MM.1S (cell line): ENCODE measurements at places on chromosomes 2 and 18.

DNA sequence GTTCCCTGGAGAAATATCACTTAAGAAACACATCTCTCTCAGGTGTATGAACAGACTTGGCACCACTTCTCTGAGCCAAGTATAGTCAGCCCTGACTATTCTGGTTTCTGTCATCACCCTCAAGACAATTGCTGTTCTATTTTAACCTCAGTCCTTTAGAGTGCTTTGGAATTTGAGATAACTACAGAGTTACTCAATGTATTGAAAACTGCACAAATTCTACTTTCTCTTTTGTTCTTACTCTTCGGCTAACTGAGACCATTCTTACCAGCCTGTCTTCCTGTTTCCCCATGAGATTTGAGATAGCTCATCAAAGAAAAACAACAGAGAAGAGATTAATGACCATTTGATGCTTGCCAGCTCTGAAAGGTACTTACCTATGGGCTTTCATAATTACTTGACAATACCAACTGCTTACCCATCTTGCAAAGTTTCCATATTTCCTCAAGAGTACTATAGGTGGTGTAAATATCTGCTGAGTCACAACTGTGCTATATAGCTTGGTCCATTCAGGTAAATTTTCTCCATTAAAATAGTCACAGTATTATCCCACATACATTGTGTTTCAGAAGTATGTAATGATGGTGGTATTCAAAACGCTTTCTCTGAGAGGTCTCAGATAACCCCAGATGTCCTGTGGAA lies 467.5 kb upstream of the CHST9 start:
- DNase-seq, result peak; percentile 77

DNA sequence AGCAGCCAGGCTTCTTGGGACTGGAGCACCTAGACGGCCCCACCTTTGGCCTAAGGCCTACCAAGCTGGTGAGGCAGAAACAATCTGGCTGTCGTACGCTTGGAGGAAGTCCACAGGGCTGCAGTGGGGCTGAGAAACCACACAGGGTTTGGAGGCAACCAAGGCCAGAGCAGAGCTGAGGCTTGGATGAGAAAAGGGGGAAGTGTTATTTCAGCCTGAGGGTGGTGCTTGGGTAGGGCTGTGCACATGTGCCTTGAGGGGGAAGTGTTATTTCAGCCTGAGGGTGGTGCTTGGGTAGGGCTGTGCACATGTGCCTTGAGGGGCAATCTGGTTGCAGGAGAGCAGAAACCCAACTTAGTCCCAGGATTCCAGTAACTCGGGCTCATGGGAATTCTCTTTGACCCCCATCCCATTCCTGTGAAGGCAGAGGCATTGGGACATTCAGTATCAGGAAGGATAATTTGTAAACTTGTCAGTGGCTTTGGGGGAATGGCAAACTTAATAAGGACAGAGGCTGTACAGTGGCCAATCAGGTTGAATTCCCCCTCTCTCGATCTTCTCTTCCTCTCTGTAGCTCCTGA lies 971 bp upstream of the FBXO41 start:
- peak; percentile 14 for DNase-seq

- no peak for DNase-seq
Observed at GRCh38 chr2:104786821-104787220, 67.1 kb upstream of the POU3F3 start.

DNA sequence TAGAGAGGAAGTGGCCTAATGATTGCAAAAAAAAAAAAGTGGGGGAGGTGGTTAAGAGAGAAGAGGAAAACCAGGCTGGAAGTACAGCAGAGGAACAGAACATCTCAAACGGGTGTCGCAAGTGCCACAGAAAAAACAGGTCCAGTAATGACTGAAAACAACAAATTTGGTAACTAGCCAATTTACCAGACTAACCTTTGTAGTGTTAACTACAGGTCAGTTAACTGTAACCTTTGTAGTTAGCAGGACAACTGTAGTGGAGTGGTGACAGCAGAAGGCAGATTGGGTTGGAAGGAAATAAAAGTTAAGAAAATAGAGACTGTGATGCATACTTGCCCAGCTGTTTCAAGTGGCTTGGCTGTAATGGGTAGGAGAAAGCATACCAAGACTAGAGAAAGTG lies 91.4 kb upstream of the CHST9 start:
- no peak for DNase-seq

DNA sequence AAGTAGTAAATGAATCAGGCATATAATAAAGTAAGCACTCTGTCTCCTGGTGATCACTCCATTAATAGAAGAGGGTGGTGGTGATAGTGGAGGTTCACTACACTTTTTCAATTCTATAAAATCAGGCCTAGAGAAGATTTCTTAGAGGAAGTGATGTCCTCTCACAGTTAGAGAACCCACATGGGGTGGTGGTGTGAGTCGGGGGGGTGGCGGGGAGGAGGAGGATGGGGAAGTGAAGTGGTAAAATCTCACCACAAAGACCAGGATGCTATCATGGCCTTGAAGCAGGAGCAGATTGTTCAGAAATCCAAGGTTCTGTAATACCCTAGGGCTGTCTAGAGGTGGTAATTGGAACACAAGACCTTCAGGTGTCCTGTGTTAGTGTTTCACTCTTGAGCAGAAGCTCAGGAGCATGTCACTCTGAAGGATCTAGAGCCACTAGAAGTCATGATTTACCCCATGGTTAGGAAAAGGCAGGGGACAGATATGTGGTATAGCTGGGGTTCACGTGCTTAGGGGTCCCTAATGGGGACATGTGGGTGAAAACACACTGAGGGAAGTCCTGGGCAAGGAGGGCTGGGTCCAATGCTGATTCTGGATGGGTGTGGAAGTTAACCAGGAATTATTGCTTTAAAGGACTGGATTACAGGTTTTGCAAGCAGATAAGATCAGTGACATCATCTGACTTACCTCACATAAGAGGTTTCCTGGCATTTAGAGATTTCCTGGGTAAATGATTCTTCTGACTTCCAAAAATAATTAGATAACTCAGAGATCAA lies 31.0 kb downstream of the RNF125 start:
- no peak for DNase-seq

GRCh38 chr2:240425697-240426096 lies 9.8 kb upstream of the GPC1 start:
- no peak for DNase-seq

DNA sequence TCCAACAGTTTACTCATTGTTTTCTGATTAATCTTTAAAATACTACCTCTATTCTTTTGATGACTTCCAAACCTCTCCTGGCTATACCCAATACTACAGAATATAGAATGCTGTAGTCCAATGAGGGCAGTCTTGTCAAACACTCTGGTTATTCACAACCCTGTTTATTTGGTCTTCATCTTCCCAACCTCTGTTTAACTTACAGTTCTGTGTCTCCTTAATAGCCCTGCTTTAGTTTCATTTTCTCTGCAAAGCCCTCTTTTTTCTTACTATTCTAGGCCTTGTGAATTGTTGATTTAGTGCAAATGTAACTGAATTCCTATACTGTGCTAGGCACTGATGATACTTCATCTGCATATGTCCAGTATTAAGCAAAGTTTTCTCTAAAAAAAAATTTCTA lies 40.0 kb downstream of the ACVR2A start:
- peak; percentile 32 for DNase-seq

DNA sequence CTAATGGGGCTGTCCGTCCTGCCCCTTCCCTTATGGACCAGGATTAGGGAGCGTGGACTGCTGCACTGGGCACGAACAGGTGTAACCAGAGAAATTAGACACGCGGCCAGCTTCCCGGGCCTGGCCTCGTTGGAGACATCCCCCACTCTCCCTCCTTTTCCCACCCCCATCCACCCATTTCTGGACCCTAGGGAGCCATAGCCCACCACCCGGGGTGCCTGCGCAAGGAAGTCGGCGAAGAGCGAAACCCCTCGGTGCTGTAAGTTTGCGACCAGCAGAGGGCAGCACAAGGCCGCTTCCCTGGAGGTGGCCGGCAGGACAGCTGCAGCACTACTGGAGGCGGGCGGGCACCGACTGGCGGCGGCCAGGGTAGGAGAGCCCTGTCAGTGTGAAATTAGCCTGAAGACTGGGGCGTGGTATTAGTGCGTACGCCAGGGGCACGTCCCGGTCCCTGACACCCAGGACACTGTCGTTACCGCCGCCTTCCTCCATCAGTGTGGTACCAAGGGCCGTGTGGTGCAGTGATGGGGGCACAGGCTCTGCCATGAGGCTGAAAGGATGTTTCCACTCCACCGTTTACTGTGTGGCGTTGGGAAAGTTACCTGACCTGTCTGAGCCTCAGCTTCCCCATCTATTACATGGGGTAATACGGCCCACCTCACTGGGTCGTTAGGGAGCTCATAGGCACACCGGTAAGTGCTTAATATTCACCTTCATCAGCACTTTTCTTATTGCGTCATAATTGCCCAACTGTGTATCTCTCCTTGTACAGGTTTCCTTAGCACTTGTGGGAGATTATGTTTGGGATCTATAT lies 36.0 kb upstream of the CD207 start:
- peak; percentile 76 for DNase-seq

DNA sequence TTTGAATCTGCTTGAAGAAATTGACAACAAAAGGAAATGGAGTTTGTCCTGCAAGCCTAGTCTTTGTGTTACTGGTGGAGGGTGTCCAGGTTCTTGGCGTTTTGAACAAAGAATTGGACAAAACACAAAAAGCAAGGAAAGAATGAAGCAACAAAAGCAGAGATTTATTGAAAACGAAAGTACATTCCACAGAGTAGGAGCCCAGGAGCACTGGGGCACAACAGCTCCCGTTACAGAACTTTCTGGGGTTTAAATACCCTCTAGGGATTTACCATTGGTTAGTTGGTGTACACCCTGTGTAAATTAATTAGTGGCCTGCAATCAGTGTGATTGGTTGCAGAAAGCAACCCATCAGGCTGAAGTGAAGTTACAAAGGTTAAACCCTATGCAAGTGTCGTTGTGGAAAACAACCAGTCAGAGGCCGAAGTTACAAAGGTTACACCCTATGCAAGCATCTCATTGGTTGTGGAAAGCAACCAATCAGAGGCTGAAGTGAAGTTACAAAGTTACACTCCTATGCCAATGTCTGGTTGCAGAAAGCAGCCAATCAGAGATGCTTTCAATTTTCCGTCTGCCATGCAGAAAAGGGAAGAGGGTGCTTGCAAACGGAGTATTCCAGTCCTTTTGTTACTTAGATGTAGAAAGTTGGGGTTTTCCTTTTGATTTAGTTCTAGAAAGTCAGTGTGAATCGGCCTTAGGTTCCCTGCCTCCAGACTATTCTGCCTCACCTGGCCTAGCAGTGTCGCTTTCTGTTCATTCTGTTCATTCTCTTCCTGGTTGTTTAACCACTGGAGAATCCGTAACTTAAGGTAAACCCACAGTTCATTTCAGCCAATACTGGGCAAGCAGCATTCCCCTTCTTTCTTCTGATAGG lies 47.6 kb upstream of the PTH2R start:
- DNase-seq, result no peak

DNA sequence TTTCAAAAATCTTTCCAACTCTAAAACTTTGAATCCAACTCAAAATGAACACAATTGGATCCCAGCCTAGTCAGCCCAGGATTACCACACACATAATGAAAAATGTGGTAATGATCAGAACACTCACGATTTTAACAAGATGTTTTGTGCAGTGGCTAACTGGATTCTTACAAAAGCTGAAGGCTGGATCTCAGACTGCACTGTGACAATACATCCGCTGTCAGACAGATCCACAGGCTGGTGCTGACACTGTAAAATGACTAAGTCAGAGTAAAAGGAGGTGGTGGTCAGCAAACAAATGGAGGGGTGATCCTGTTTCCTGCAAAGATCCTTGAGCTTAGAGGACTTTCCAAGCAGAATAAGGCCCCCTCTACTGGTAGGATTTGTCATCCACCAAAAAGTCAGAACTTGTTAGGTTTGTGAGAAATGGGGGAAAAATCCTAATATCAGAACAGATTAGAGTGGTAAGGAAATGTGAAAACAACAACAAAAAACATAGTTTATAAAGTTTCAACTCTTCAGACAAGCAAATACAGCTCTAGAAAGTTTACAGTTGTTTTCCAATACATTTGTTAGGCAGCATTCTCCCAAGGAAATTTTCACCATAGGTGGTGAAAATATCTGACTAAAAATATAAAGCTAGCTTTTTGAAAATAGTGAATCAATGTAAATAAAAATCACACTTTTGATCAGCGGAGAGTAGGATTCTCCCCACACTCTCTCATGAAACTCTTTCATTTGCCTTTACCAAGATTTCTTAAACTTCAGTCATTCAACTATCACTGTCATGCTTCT lies 211.9 kb downstream of the AGPS start:
- DNase-seq, result peak; percentile 44
